Thymus (tissue), 14 donors: ENCODE measurements at places on chromosomes 2 and 18. TPM values are rescaled to one million over a fixed set of nuclear protein-coding genes. Genes with fewer than 3 reads are reported as not detected.

The WNT6 gene
- total RNA-seq, result 0.14 TPM

The GREB1L gene
- 0.09 TPM for total RNA-seq

The SERPINB13 gene
- total RNA-seq, result 0.99 TPM

The DCC gene
- 7.6 TPM for total RNA-seq

The FNDC4 gene
- 0.85 TPM for total RNA-seq

The ALPI gene
- 0.19 TPM for total RNA-seq

The PTPN18 gene
- total RNA-seq, result 9.2 TPM

The NEU2 gene
- total RNA-seq, result not detected

The EMILIN1 gene
- 9.2 TPM for total RNA-seq

The PLB1 gene
- total RNA-seq, result 1.8 TPM

The ACTG2 gene
- 0.61 TPM for total RNA-seq

The TCF7L1 gene
- 0.90 TPM for total RNA-seq

The IL1RN gene
- total RNA-seq, result 2.7 TPM

The UGGT1 gene
- total RNA-seq, result 35.0 TPM

The CCDC68 gene
- 0.52 TPM for total RNA-seq

The HOXD12 gene
- not detected for total RNA-seq

The UGT1A10 gene
- 0.09 TPM for total RNA-seq

The SPC25 gene
- total RNA-seq, result 16.0 TPM

The ERICH2 gene
- total RNA-seq, result not detected

The INPP4A gene
- total RNA-seq, result 24.9 TPM

The ASXL3 gene
- 0.42 TPM for total RNA-seq

The SGPP2 gene
- total RNA-seq, result 5.4 TPM

The CDH19 gene
- total RNA-seq, result 0.05 TPM

The PLGLB2 gene
- total RNA-seq, result 1.5 TPM

The CAD gene
- total RNA-seq, result 14.8 TPM

The BCL2 gene
- total RNA-seq, result 17.5 TPM

The ACMSD gene
- not detected for total RNA-seq

The SP9 gene
- not detected for total RNA-seq

The CBLN2 gene
- total RNA-seq, result 0.24 TPM

The SMPD4 gene
- 14.0 TPM for total RNA-seq

The DSG1 gene
- 0.61 TPM for total RNA-seq

The FECH gene
- 33.1 TPM for total RNA-seq

The CLEC4F gene
- 0.09 TPM for total RNA-seq

The OST4 gene
- 388 TPM for total RNA-seq

The TEX44 gene
- not detected for total RNA-seq

The LIMS4 gene
- 0.71 TPM for total RNA-seq

The C2orf68 gene
- total RNA-seq, result 27.0 TPM

The SLC16A14 gene
- 3.5 TPM for total RNA-seq

The NAT8 gene
- not detected for total RNA-seq
